Stimulated activated CD8-positive, alpha-beta memory T cell treated with anti-CD3 and anti-CD28 coated beads, Interleukin-4, amount 100 ng/mL, for 1 hour (primary cell): ENCODE measurements at places on chromosomes 13 and 19.

DNA sequence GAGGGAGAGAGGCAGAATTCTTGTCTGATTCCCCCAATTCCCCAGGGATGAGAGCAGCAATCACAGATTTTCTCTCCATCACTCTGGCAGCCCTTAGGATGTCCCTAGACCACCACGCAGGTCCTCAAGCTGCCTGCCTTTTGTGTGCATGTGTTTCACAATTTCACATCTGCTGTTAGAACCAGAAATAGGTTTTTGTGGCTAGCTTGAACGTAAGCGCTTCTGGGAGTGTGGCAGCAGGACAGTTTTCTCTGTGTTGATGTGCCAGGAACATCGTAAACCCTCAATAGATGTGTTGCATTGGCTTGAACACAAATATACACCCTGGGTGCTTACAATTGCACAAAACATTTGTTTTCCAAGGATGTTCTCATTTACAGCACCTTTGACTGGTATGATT lies 78.8 kb upstream of the TMTC4 start:
- DNase-seq = no peak

- DNase-seq = no peak
These were observed 372.7 kb downstream of the LIG4 start for GRCh38 chr13:107842562-107843180.

DNA sequence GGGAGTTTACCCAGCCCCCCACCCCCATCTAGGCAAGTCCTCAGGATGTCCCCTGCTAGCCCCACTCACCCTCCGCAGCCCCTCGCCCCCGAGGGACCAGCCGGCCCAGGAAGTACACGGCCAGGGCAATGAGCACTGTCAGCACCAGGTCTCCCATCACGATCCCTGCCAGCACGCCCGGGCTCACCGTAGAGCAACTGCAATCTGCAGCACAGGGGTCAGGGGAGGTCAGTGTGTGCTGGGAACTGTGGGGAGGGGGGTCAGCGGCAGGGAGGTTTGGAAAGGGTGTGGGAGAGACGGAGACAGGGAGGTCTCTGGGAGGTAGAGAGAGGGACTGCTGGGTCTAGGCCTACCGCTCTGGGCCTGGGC lies 734 bp downstream of the TYROBP start:
- DNase-seq = no peak

DNA sequence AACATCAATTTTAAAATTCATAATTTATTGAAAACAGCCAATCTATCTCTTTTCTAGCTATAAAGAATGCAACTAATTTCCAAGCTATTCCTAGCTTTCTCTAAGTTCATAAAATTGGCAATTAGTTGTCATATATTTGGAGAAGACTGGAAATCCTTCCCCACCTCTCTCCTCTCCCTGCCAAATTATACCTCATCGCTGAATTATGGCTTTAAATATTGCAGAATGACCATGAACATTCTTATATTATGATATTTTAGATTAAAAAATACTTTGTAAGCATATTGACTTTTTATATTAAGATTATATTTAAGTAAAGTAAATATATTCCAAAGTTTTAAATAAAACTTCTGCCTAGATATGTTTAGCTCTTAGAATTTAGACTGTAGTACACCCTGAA lies 58.2 kb downstream of the ESD start:
- DNase-seq = no peak

- no peak for DNase-seq
These were observed 25.5 kb downstream of the PHF11 start for GRCh38 chr13:49521224-49521623.

DNA sequence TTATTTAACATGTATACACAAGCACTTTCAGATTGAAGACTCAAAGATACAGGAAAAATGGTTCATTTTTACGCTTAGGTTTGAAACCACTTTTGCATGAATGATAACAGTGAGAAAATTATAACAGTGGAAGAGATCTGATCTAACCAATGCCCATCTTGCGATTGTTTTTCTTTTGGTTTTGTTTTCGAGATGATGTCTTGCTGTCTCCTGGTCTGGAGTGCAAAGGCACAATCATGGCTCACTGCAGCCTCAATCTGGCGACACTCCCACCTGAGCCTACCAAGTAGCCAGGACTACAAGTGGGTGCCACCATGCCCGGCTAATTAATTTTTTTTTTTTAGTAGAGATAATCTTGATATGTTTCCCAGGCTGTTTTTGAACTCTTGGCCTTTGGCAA lies 10.2 kb upstream of the EID2 start:
- DNase-seq = no peak

DNA sequence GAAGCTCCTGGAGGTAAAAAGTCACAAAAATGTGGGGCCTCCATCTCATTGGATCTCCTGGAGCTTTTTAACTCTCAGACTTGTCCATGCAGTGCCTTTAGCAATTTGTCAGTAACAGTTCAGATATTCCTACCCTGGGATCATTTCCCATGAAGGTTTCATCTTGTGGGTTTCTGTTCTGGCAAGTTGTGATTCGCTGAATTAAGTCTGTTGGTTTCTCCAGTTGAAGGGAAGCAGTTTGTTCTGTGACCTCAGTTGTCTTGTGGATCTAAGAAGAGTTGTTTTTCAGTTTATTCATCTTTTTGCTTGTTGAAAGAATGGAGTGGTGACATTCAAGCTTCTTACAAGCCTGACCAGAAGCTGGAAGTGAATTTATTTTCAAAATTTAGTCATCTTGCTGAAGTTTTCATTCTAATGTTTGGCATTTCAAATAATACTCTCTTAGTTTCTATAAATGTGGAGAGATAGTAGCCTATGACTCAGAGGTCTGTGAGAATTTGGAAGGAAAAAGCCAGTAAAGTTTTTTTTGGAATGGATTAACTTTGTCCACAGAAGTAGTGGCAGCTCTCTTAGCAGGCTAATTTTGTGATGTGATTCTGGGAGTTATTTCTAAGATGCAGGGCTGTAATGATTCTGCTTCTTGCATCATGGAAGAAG lies 120.1 kb upstream of the CSNK1A1L start:
- no peak for DNase-seq

- no peak for DNase-seq
These were observed 7.2 kb downstream of the GFY start for GRCh38 chr19:49432141-49433073.

DNA sequence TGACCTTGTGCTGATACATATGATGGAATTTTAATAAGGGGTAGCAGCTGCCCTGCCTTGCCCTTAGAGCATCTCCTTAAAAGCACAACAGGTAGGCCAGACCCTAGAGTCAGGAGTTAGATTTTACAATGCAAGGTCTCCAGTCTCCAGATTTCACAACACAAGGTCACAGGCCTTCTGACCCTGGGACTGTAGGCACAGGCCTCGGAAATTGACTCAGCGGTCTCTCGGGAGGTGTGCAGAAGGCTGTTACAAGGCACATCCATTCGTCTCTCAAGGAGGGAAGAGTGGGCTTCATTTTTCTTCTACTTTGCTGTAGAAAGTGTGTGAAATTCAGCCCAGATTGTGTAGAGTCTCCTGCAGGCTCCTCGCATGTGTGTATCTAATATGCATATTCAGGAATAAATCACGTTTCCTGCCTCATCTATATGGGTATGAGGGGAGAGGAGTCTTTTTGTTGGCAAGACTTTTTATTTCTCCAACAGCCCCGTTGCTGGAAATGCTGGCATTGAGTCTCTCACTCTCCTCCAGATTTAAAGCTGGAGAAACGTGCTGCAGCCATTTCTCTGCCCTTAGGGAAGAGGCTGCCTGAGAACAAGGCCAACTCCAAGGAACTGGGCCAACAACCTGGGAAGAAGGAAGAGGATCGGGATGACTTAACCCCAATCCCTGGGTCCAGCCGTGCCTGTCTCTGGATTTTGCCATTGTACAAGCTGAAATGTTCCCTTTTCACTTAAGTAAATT lies 24.5 kb downstream of the UQCRFS1 start:
- DNase-seq = no peak

DNA sequence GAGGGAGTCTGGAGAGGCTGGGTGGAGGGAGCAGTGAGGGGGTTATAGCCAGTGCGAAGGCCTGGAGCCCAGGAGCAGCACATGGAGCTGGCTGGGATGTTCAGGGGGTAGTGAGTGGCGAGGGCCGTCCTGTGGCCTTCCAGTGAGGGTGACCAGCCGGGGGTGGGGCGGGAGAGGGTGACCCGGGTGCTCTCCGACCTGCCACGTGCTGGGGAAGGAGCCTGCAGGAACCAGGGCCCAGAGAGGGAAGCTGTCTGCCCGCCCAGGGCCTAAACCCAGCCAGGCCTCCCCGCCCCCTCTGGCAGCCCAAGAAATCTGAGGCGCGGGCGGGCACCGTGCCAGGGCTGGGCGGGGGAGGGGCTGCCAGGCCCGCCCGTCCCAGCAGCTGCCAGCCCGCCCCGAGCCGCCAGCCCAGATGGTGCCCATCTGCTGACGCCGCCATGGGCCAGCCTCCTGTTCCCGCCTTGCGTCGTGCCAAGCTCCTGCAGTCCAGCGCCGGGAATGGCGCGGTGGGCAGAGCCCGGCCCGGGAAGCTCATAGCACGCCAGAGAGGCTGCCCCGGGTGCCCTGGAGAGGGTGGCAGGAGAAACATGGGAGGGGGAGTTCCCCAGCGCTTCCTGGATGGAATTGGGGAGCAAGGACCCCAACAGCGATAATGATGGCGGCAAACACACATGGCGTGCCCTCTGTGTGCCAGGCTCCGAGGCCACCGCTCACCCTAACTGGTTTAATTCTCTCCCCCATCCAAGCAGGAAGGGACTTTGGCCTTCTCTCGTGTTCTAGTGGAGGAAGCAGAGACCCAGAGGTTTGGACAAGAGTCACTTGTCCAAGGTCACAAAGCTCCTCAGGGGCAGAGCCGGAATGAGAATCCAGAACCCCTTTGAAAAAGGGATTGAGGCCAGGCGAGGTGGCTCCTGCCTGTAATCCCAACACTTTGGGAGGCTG lies 21.5 kb downstream of the NFIC start:
- no peak for DNase-seq

GRCh38 chr13:19673473-19674430 lies 40.3 kb downstream of the MPHOSPH8 start:
- DNase-seq = no peak

DNA sequence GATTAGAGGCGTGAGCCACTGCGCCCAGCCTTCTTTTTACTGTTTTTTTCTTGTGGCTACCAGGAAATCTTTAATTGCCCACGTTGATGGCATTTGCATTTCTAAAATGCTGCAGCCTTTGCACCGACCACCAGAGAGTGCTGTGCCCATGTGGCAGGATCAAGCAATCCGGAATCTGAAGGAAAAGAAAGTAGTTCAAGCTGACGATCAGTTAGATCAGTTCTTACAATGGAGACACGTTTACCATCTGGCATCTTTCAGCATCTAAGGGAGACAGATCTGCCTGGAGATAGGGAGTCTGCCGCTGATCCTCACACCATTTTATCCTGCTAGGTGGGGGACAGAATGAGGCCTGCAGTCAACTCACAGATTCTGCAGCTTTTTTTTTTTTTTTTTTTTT lies 19.9 kb downstream of the TINCR start:
- no peak for DNase-seq

- no peak for DNase-seq
These were observed 46.5 kb downstream of the MLLT1 start for GRCh38 chr19:6233056-6233826.

DNA sequence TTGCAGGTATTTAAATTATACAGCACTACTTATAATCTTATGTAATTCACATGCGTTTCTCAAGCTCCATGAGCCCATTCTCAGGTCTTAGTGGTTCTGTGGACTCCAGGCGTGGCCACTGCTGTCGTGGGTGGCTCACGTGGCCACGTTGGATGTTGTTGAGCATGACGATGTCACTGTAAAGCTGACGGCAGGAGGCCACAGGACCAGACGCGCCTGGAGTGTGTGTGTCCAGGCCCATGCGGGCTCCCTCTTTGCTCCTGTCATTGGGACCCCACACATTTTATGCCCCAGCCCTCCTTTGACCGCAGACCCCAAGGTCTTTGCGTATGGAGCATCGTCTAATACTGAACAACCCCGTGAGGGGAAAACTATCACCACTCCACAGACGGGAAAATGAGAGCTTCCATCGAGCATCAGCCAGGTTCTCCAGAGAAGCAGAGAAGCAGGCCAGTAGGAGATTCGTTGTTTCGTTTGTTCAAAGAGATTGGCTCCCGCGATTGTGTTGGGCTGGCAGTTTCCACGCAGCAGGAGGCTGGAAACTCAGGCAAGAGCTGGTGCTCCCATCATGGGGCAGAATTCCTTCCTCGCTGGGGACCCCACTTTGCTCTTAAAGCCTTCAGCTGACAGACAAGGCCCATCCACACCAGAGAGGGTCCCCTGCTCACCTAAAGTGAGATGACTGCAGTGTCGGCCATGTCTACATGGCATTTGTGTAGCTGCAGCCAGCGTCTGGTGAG lies 129.3 kb upstream of the SPACA7 start:
- no peak for DNase-seq

- DNase-seq = no peak
These were observed 2.8 kb downstream of the TNNT1 start for GRCh38 chr19:55146078-55146704.

DNA sequence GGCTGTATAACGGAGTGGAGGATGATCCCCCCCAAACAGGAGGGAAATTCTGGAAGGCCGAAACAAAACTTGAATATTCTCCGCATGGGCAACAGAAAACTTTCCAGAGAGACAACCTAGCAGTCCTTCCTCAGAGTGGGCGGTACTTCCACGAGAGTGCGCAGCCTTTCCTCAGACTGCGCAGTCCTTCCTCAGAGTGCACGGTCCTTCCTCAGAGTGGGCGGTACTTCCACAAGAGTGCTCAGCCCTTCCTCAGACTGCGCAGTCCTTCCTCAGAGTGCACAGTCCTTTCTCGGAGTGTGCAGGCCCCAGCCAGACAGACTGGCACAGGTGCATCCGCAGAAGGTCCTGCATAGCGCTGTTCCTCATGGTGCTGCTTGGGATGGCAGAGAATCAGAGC lies 12.7 kb upstream of the GALP start:
- no peak for DNase-seq

GRCh38 chr19:13849991-13850909 lies 26.7 kb upstream of the NANOS3 start:
- DNase-seq = no peak

DNA sequence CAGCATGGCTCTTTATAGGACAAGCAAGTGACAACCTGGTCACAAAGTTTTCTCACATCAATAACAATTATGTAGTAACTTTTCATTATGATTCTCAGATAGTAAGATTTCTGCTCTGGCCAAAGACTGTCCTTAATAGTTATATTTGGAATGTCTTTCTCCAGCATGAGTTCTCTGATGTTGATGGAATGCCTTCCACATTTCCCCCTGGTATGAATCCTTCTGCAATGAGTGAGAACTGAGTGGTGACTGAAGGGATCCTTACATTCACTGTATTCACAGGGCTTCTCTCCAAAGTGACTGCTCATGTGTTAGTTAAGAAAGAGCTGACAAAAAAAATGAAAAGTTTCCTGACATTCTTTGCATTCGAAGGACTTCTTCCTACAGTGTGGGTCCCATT lies 13.2 kb downstream of the ZNF550 start:
- no peak for DNase-seq
